ENCODE measurements at places on chromosomes 4 and X.

DNA sequence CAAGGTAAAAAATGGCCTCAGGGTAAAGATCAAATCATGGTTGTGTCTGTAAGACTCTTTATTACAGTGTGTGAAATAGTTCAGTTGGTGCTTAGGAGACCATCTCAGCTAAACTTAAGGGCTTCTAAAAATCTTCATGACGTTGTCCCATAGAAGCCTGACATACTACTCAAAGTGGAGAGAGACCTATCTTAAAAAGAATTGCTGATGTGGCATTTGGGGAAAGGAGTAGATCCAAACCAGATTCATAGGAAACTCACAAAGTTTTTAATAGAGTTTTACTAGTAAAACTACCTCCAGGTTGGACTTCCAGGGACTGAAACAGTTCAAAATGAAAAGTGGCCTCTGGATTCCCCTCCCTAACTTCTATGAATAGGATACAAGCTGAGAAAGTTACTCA lies 81.6 kb downstream of the ZNF81 start:
- no peak for DNase-seq

DNA sequence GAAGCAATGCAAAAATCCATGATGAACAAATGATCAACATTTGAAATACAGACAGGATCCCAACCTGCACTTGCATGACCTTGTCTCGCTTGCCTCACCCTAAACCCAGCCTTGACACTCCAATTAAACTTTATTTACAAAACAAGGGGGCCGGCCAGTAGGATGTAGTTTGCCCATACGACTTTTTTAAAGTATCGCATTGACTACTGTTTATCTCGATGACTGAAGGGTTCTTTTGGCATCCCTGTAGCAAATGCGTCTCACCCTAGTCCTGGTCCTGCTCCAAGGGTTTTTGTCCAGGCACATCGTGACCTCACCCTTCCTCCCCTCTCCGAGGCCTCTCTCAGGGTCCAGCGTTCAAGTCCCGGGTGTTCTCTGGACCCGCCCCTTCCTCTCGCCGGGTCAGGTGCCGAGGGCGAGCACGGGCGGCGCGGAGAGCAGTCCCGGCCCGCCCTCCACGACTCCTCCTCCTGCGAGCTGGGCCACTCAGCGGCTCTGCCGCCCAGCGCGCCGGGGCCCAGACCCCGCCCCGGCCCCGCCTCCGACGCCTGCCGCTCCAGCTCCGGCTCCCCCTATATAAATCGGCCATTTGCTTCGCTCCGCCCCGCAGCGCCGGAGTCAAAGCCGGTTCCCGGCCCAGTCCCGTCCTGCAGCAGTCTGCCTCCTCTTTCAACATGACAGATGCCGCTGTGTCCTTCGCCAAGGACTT lies at the start of gene SLC25A5:
Gene SLC25A5, plus strand, starts transcription at position 603 of the 709 bp plus-strand sequence. Its CDS starts 72 bp downstream, at position 675.
- DNase-seq: peak; percentile 89

- no peak for DNase-seq
Observed at GRCh38 chr4:5379895-5380294, 328.5 kb downstream of the EVC2 start.

DNA sequence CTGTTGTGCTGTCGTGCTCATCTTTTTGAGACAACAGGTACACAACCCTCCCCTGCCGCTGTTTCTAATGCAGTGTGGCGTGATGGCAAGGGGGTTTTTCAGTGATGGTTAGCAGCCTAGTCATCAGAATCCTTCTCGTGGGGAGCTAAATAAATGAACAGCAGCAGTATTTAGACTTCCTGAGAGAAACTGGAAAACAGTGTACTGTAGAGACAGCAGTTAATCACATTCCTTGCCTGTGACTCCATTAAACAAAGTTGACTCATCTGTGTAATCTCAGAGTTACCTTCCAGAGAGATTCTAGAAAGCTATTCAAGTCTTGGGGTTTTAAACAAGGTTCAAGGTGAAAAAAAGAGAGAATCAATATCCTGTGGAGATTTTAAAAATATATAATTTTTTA lies 1753.2 kb upstream of the PCDH7 start:
- DNase-seq: no peak

- DNase-seq: peak; percentile 24
Observed at GRCh38 chr4:3268395-3269104, 19.6 kb downstream of the MSANTD1 start.

GRCh38 chrX:11941571-11941970 lies 183.5 kb downstream of the MSL3 start:
- DNase-seq: no peak

- no peak for DNase-seq
Observed at GRCh38 chrX:69065451-69065850, 99.8 kb downstream of the PJA1 start.

Data from SK-N-SH (cell line).